ENCODE measurements at places on chromosomes 6 and 20.

DNA sequence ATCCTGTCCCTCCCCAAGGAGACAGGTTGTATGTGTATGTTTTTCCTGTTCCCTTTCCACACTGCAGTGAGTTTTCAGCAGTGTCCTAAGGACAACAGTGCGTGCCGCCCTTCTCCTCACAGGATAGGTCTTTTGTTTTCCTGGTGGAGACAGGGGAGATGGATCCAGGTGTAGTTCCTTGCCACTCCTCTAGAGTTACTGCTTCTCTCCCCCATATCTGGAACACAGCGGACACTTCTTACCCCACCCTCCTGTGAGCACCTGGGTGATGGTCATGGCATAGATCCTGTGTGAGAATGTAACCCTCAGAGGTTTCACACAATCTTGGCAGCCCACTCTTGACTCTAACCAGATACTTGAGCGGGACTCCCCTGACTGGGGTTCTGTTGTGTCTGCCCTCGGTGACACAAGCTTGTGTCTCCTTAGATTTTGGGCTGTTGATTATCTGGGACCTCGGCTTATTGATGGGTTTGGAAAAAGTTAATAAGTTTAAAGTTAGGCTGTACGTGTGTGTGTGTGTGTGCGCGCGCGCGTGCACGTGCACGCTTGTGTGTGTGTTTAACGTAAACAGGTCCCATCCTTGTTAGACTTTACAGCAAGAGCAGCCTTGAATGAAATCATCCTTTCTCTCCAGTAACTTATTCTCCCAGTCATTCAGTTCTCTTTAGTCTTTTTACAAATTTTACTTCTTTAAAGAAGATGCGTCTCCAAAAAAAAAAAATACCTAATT lies 131.3 kb upstream of the EDN1 start:
- no peak for DNase-seq

DNA sequence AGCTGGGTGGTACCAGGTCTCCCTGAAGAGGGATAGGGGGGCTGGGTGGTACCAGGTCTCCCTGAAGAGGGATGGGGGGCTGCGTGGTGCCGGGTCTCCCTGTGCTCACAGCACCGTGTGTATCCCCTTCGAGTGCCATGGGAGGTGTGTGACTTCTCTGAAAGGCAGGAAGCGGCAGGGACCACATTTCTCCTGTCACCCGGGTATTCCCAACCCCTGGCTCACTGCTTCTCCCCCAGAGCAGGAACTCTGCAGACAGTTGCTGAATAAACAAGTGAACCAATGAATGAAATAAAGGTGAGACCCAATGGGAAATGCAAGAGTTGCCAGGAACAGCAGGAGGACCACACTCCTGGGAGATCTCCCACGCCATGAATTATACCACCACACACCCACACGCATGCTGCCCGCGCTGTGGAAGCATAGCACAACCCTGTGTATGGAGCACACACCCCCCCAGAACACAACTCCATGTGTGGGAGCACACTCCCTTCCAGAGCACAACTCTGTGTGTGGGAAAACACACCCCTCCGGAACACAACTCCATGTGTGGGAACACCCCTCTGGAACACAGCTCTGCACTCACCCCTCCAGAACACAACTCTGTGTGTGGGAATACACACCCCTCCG lies 50.7 kb downstream of the RNASET2 start:
- no peak for DNase-seq

DNA sequence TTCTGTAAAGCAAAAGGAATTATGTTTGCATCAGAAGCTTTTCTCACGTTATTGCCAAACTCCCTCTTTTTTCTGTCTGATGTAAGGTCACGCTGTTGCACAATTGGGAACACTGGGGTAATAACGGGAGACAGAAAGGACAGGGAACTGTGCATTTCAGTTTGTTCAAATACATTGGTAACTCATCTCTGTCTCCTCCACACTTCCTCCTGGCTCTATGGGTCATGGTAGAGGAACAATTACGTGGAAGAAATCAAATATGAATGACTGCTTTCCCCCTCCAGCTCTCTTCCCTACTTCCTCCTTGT lies 132.2 kb upstream of the TNFAIP3 start:
- DNase-seq: no peak

DNA sequence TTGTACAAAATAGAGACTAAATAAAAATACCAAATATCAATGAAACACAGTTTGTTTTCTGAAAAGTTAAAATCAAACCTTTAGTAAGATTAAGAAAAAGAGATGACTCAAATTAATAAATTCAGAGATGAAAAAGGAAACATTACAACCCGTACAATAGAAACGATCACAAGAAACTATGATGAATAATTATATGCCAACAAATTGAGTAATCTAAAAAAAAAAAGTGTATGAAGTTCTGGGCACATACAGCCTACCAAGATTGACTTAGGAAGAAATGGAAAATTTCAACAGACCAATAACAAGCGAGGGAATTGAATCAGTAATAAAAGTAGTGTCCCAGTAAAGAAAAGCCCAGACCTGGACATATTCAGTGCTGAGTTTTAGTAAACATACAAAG lies 94.8 kb downstream of the STXBP5 start:
- no peak for DNase-seq

DNA sequence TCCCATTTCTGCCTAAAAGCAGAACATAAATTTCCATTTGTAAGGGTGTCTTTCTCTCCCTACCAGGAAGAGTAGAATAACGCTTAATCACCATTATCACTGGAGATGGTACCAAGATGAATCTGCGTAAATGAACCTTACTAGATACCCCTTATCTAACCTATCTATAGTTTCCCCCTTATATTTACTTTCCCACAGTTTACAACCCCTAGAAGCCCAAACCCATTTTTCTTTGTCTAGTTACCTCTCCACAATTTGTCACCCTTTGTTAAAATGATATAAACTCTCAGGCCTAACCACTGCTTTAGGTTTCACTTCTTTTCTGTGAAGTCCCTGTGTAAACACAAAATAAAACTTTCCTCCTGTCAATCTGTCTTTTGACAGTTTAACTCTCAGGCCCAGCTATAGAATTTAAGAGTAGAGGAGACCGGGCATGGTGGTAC lies 45.5 kb downstream of the PCNA start:
- DNase-seq: no peak

- DNase-seq: no peak
These were observed 80.8 kb upstream of the TIAM2 start for GRCh38 chr6:154914288-154914687.

DNA sequence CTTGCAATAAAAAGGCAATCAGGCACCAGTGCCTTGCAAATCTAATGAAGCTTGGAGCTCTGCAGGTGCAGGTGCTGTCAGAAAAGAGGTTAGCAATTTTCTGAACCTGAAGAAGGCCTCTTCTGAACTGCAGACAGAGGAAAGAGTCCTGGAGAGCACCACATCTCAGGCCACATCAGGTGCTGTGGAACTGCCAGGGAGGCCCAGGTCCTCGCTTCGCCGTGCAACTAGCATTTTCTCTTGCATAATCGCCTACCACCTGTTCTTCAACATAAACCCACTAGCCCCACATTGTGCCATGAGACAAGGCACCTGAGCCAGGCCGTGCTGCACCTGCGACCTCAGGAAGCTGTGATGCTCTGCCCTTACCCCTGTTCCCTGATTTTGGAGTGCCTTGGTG lies 187.6 kb downstream of the DTNBP1 start:
- no peak for DNase-seq

- no peak for DNase-seq
These were observed 21.9 kb downstream of the FAM229B start for GRCh38 chr6:112109262-112109661.

DNA sequence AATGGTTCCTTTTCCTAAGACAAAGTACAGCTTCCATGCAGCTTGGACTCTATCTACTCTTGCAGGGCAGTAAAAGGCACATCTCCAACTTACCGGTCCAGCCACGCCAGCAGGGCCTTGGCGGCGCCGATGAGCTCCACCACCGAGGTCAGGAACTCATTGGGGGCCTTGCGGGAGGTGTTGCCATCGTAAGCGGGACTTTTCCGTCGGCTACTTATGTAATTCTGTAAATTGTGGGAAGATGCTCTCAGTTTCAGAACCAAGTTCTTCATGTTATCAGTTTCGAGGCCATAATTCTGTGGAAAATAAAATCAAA lies 68.5 kb downstream of the CNKSR3 start:
- DNase-seq: no peak

DNA sequence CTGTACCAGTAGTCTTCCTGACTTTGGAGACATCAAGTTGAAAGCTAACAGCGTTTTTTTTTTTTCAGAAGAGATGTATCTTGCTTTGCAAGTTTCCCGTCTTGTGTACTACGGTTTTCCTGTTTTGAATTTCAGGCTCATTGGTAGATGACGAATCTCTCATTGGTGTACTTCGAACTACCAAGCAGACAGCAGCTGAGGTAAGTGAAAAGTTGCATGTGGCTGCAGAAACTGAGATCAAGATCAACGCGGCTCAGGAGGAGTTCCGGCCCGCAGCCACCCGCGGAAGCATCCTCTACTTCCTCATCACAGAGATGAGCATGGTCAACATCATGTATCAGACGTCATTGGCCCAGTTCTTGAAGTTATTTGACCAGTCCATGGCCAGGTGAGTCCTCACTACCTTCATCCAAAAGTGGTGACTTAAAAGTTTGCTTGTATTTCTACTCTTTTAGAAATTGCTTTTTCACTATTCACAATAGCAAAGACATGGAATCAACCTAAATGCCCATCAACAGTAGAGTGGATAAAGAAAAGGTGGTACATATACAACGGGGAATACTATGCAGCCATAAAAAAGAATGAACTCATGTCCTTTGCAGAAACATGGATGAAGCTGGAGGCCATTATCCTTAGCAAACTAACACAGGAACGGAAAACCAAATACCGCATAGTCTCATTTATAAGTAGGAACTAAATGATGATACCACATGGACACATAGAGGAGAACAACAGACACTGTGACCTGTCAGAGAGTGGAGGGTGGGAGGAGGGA lies 110.6 kb upstream of the GLP1R start:
- DNase-seq: no peak

GRCh38 chr6:111770263-111771093 lies 102.8 kb downstream of the FYN start:
- no peak for DNase-seq

GRCh38 chr6:157625764-157626163 lies 197.3 kb upstream of the SNX9 start:
- no peak for DNase-seq

- no peak for DNase-seq
These were observed 388.7 kb downstream of the ARHGAP18 start for GRCh38 chr6:129321303-129321702.

GRCh38 chr20:1294497-1294896 lies 28.4 kb downstream of the SNPH start:
- DNase-seq: no peak

DNA sequence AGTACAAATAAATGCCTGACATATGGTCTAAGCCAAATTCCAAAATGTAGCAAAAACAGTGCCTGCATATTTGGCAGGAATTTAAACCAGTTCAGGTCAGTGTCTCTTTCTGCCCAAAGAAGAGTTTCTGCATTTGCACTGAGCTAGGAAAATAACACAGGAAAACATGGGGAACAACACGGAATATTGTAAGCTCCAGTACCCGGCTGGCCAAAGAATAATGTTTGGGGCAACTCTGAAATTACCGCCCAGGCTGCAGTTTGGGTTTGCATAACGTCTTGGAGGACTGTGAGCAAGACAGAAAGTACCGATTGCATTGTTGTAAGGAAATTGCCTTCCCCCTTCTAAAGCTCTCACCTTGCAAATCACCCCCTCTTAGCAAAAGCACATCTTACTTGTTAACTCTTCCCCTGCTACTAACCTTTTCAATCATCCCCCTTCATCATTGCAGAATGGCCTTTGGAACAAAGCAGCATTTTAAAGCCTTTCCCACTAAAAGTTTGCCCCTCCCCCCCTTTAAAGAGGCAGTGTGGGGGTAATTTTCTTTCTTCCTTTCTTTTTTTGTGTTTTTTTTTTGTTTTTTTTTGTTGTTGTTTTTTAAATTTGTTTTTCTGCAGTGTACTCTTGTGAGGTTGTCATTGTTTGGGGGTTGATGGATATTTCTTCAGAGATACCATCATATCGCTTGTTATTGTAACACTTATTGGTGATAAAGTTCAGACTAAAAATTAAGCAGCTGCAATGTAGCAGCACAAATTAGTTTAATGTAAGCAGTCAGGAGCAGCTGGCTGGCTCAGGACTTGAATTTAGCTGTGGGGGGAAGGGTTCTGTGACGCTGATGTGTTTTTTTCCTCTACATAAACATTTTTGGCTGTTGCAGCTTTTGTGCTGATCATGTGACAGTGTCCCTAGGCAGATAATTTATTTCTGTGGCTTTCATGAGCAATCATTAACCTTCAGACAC lies 100.0 kb upstream of the CITED2 start:
- DNase-seq: no peak

- DNase-seq: peak; percentile 40
These were observed 143.7 kb upstream of the PTPN1 start for GRCh38 chr20:50366270-50367103.

DNA sequence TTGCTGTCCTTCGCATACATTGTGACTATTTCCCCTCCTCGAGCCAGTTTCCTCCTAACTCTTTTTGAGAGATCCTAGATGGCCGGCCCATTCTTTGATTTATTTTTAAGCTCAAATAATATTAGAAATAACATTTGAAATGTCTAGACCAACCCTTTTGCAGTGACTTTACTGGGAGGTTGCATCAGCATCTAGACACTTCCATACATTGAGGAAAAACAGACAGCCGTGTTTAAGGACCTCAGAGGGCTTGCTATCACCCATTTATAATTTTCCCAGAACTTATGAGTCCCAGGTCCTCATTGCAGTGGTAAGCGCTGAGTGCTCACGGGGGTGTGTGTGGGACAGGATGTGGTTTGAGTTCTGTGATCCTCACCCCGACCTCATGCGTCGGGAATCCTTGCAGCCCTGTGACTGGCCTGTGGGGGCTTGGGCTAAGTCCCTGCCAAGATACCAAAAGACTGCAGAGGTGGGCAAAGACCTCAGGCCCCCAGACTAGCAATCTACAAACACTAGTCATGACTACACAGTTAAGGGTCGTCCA lies at the start of gene GPX5:
GPX5 (plus strand) TSS at position 386 of the 544 bp plus-strand sequence; CDS start at position 519, 133 bp downstream.
- no peak for DNase-seq

DNA sequence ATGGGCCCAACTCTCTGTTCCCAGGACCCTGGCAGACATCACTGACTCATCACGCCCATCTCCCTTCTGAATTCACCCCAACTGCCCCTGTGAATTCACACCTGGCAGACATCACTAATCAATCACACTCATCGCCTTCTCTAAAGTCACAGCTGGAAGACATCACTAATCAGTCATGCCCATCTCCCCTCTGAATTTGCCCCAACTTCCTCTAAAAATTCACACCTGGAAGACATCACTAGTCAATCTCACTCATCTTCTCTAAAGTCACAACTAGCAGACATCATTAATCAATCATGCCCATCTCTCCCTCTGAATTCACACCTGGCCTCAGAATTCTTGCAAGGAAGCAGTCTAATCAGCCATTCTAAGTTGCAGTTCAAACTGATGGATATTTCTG lies 111.1 kb downstream of the FOXA2 start:
- no peak for DNase-seq
